ENCODE measurements at places on chromosomes 11 and 22. TPM values are rescaled to one million over a fixed set of nuclear protein-coding genes. Genes with fewer than 3 reads are reported as not detected.

The MAPK1 gene
- 44.4 TPM for total RNA-seq

The DUSP8 gene
- total RNA-seq, result 0.22 TPM

The DGCR6 gene
- 0.60 TPM for total RNA-seq

The FAM83F gene
- not detected for total RNA-seq

The RFPL2 gene
- not detected for total RNA-seq

The HTR3A gene
- not detected for total RNA-seq

The DKK3 gene
- total RNA-seq, result 219 TPM

The C11orf68 gene
- total RNA-seq, result 10.2 TPM

The LUZP2 gene
- not detected for total RNA-seq

The MAPK8IP2 gene
- total RNA-seq, result 0.20 TPM

The ANGPTL5 gene
- not detected for total RNA-seq

The UBQLNL gene
- total RNA-seq, result under 0.01 TPM

The HMOX1 gene
- total RNA-seq, result 60.7 TPM

The IGLL5 gene
- not detected for total RNA-seq

The KCNK7 gene
- total RNA-seq, result under 0.01 TPM

The MCHR1 gene
- total RNA-seq, result not detected

The CHRM1 gene
- not detected for total RNA-seq

The CST6 gene
- total RNA-seq, result 0.22 TPM

The TKFC gene
- total RNA-seq, result 14.5 TPM

The NXPE1 gene
- total RNA-seq, result not detected

The ANKK1 gene
- total RNA-seq, result not detected

The KCNA4 gene
- not detected for total RNA-seq

The PIH1D2 gene
- 0.40 TPM for total RNA-seq

The OR51E2 gene
- total RNA-seq, result not detected

The GAL3ST1 gene
- under 0.01 TPM for total RNA-seq

The LIPT2 gene
- 3.3 TPM for total RNA-seq

The ARHGAP20 gene
- 0.22 TPM for total RNA-seq

The RAB36 gene
- 0.44 TPM for total RNA-seq

The POU2AF2 gene
- total RNA-seq, result not detected

The AIFM3 gene
- not detected for total RNA-seq

The KCNC1 gene
- not detected for total RNA-seq

The JAML gene
- total RNA-seq, result not detected

The ANAPC15 gene
- 16.9 TPM for total RNA-seq

The KLHL22 gene
- total RNA-seq, result 13.1 TPM

The CBLIF gene
- not detected for total RNA-seq

The OR10D3 gene
- total RNA-seq, result not detected

The XNDC1N gene
- 5.7 TPM for total RNA-seq
